ENCODE measurements at places on chromosomes 13 and 19.

DNA sequence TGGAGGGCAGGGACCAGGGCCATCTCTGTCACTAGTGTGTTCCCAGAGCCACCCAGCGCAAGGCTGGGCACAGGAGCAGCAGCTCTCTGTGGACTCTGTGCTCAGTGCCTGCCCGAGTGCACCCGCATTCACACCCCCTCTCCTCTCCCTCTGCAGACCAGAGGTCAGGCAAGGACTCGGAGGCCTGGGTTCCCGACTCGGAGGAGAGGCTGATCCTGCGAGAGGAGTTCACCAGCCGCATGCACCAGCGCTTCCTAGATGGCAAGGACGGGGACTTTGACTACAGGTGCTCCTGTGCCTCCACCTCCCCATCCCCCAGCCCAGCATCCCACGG is 10.2 kb downstream of the CCDC97 start:
- no peak for DNase-seq

DNA sequence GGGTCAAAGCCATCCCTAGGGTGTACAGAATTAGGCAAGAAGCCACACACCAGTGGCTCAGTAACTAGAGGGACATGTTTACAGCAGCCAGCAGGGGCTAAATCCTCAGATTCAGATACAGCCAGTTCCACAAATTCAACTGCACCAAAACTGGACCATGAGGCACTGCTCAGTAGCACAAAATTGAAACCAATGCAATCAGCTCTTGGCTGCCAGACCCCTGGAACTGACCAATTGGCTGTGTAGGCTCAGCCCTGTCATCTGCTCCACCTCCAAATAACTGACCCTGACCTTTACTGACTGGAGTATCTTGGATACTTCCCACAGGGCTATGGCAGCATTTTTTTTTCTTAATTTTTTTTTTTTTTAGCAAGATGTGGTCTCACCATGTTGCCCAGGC is 226.5 kb downstream of the FOXO1 start:
- DNase-seq: no peak

- no peak for DNase-seq
Measured at GRCh38 chr19:39826311-39826945, 7.5 kb downstream of the DYRK1B start.

DNA sequence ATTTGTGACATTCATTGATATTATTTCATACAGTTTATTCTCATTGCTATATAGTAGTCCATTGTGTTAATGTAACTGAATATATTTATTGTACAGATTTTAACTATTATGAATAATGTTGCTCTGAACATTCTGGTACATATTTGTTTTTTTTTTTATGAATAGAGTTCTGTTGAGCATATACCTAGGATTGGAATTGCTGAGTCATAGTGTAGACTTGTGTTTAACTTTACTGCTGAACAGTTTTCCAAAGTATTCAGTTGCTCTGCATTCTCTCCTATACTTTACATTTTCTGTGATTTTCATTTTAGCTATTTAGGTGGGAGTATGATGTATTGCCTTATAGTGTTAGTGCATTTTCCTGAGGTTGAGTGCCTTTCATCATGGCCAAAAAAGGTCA is 97.5 kb downstream of the MAB21L1 start:
- DNase-seq: no peak

GRCh38 chr19:17778251-17778967 is 16.5 kb upstream of the B3GNT3 start:
- peak; percentile 28 for DNase-seq

GRCh38 chr19:33256261-33256660 is 30.6 kb upstream of the SLC7A10 start:
- DNase-seq: no peak

GRCh38 chr19:14102756-14103155 is 12.2 kb upstream of the SAMD1 start:
- DNase-seq: no peak

GRCh38 chr19:6216236-6216995 is 63.4 kb downstream of the MLLT1 start:
- DNase-seq: no peak

DNA sequence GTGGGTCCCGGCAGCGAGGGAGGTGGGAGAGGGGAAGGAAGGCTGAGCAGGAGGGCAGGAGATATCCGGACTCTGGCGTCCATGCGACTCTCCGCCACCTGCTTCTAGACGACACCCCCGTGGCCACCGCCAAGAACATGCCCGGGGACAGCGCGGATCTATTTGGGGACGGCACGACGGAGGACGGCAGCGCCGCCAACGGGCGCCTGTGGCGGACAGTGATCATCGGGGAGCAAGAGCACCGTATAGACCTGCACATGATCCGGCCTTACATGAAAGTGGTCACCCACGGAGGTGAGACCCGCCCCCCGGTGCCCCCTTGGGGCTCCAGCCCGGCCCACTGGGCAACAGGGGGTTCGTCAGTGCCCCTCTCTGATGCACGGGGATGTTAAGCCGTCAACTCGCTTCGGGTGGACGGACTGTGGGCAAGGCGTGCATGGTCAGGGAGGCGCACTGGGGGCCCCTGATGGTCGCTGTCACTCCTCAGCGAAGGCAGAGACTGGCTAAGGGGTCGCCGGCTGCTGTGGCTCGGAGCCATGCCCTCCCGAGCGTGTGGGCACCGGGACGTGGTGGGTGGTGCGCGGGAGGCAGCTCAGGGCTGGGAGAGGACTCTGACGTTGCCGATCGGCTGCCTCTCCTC is 25.1 kb upstream of the NMRK2 start:
- no peak for DNase-seq

DNA sequence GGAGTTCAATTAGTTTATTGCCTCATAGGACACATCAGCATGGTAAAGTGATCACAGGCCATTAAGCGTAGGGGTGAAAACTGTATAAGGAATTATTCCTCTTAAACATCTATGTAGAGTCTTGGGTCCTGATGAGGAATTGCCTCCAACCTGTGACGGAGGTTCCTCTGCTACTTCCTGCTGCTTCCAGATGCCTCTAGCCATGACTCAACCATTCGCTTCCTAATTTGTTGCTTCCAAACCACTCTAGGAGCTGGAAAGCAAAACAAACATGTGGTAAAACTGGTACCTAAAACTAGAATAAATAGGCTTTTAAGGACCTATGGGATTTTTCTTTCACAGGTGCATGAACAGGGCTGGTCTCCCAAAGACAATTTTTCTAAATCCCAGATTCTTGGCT is 253.8 kb downstream of the KLF12 start:
- DNase-seq: no peak

- DNase-seq: peak; percentile 14
Measured at GRCh38 chr19:41811036-41811435, 14.6 kb downstream of the CEACAM3 start.

DNA sequence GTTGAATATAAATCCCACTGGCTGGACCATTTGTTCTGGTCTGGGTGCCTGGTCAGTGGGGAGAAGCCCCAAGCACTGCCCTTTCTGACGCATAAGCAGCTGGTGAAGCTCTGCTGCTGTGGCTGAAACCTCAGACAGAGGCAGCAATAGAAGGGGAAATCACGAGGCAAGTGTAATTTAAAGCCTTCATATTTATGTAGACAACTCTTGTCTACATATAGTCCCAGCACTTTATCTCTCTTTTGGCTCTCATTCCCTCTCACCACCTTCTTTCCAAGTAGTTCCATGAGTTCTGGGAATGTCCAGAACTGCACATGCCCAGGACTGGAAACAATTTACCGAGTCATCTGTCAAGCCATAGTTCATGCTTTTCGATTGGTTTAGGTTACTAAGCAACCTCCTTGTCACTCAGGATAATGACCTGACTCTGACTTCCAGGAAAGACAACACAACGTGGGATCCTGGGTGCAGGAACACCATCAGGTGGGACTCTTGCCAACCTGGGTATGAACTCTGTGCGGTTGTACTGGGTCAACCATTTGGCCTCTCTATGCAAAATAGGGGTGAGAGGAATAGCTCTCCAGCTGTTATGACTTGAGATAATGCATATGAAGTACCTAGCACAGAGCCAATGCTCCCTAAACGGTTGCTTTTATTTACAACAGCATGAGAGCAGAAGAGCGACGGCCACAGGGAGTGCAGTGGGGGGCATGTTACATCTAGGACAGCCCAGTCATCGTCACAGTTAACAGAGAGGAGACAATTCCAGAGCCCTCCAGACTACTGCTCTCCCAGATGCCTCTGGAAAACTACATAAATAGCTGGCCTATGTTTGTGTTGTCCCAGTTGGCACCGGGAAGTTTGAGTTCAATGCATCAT is 321.9 kb downstream of the FOXO1 start:
- no peak for DNase-seq

DNA sequence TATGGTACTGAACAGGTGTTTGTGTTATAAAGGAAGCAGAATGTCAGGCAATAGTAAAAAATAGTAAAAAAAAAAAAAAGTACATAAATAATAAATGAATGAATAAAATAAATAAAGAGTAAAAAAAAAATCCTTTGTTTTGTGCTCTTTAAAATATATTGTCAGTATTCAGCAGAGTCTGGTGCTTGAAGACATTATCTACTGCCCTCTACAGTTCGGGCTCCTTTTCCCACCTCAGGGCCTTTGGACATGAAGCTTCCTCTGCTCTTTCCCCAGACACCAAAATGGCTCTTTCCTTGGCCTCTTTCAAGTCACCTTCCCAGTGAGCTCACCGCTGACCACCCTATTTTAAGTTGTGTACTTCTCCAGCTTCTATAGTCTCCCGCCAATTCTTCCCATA is 137.5 kb downstream of the TNFRSF19 start:
- DNase-seq: no peak

DNA sequence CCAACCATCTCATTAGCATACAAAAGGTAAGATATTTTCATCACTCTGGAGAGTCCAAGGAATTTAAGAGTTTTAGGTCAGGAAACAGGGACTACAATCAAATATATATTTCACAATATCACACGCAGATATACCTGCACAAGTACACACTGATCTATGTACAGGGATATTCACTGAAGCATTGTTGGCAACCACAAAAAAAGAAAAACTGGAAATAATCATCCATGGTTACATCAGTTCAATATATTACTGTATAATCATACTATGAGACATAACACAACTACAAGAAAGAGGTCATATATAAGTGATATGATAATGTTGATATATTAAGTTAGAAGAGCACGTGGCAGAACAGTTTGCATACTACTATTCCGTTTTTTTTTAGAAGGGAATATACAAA is 2.2 kb upstream of the SERP2 start:
- DNase-seq: no peak

DNA sequence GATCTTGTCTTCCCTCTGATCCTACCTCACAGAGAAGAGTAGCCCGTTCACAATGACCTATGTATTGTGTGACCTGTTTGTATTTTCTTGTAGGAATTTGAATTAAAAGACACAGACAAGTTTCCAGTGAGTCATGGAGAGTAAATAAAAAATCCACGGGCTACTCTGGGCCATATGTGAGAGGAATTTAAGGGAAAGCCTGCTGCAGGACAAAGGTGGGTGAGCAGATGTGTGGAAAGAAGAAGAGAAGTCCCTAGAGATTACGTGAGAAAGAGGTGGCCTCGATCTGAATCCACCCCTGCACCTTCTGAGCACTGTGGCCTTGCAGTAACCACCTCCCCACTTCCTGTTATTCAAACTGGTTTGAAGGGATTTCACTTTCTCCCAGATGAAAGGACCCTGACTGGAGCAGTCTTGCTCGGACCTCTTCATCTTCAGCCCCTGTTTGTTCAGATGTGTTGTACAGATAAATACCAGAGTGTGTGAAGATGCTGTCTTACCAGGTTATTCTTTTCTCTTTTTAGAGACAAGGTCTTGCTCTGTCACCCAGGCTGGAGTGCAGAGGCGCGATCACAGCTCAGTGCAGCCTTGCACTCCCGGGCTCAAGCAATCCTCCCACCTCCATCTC is 205.4 kb downstream of the PDS5B start:
- DNase-seq: no peak

- no peak for DNase-seq
Measured at GRCh38 chr13:43448605-43449336, 338.0 kb downstream of the ENOX1 start.

- DNase-seq: peak; percentile 25
Measured at GRCh38 chr13:21826214-21827015, 155.5 kb downstream of the FGF9 start.

GRCh38 chr13:91368676-91369440 is 21.4 kb downstream of the MIR17HG start:
- no peak for DNase-seq

DNA sequence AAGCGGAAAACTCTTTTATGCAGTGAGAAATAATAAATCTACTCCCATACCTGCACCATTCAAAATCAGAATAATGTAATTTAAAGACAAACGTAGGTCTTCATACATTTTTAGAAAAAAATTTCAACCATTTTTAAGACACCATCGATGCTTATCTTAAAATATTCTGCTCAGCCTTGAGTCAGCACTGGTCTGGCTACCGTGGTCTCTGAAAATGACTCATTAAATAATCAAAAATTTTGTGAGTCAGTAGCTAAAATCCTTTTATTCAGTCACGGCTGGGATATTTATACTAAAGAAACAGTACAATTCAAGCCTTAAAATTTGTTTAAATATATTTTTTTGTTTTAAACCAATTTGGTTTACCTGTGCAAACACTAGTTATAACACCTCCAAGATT is 2862.8 kb upstream of the PCDH20 start:
- no peak for DNase-seq

DNA sequence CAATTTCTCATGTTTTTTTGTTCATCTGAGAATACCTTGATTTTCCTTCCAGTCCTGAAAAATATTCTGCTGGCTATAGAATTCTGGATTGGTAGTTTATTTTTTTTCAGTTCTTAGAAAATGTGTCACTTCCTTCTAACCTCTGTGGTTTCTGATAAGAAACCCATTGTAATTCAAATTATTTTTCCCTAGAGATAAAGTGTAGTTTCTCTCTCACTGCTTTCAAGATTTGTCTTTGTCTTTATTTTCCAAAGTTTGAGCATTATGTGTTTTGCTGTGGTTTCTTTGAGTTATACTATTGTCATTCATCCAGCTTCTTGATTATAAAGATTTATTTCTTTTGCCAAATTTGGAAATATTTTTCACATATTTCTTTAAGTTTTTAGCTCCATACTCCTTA is 324.0 kb upstream of the SPRY2 start:
- no peak for DNase-seq

DNA sequence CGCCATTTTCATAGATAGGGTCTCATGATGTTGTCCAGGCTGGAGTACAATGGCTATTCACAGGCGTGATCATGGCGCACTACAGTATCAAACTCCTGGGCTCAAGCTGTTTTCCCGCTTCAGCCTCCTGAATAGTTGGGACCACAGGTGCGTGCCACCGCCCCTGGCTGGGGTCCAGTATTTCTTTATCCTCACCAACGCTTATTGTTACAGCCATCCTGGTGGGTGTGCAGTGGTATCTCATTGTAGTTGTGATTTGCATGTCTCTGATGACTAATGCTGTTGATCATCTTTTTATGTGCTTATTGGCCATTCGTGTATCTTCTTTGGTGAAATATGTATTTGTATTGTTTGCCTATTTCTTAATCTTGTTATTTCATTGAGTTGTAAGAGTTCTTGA is 49.0 kb downstream of the SIPA1L3 start:
- no peak for DNase-seq

Data from muscle of back (tissue), 13 donors.